ENCODE measurements at places on chromosomes 12 and 14. TPM values are rescaled to one million over a fixed set of nuclear protein-coding genes. Genes with fewer than 3 reads are reported as not detected.

DNA sequence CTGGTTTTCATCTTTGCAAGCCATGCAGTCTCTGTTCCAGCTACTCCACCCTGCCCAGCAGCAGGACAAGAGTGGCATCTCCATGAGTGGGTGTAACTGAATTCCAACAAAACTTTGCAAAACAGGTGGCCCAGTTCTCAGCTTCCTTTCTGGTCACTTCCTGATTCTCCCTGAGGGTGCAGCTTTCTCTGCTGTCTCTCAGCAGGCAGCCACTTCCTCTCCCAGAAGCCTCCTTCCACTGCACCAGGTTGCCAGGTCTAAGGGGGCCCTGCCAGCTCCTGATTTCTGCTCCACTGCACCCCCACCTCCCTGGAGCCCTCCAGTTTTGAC lies 341.0 kb upstream of the FKBP4 start:
- no peak for DNase-seq

DNA sequence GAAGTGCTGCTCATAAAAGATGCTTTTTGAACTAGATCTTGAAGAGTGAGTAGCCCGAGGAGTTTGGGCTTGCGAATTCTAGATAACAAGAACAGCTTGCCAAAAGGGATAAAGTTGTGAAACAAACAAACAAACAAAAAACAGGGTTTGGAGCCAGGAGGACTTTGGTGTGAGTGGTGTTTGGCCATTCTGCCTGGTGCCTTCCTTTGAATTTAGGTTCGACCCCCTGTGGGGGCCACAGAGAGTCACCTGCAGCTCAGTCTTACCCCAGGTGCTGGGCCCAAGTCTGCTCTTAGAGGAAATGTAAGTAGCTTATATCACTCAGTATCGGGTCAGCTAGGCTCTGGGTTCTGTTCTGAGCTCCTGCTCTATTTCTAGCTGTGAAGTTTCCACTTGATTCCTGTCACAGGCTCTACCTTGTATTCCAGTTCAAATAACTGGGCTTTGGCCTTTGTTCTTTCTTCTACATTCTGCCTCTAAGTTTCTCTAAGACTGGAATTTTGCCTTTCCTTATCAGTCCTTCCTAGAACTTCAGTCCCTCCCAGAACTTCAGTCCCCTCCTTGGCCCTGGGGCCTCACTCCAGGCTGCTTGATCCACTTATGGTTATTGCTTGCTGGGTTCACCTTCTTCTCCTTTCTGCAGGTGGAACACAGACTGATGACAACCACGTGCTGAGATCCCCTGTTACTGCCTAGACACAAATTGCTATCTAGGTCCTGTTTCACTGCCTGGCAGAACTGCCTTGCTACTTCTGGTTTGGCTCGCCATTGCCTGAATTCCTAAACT lies 20.5 kb upstream of the DUSP6 start:
- DNase-seq = no peak

- DNase-seq = no peak
Observed at GRCh38 chr14:77616133-77616453, 344 bp downstream of the SPTLC2 start.

Gene NDUFA9
- polyA plus RNA-seq = 126 TPM

Gene CD27
- 0.34 TPM for polyA plus RNA-seq

Gene RNF212B
- not detected for polyA plus RNA-seq

Gene PCED1B
- 0.39 TPM for polyA plus RNA-seq
